ENCODE measurements at places on chromosomes 6 and 20.

- no peak for DNase-seq
Measured at GRCh38 chr6:105873799-105874198, 212.3 kb upstream of the PRDM1 start.

- DNase-seq, result no peak
Measured at GRCh38 chr6:68114463-68115047, 520.5 kb upstream of the ADGRB3 start.

DNA sequence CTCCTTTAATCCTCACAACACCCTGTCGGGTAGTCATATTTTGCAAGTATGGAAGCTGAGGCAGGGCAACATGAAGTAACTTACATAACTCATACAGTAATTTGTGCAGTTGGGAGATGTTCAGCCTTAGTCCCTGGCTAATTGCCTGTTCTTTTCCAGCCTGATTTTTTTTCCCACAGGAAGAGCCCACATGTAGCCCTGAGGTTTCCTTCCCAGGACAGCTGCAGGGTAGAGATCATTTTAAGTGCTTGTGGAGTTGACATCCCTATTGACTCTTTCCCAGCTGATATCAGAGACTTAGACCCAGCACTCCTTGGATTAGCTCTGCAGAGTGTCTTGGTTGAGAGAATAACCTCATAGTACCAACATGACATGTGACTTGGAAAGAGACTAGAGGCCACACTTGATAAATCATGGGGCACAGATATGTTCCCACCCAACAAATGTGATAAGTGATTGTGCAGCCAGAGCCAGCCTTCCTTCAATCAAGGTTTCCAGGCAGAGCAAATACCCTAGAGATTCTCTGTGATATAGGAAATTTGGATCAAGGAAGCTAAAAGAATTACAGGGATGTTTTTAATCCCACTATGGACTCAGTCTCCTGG is 5.0 kb upstream of the BTN2A1 start:
- DNase-seq, result no peak

- DNase-seq, result peak; percentile 64
Measured at GRCh38 chr20:11350126-11351005, 567.3 kb upstream of the BTBD3 start.

DNA sequence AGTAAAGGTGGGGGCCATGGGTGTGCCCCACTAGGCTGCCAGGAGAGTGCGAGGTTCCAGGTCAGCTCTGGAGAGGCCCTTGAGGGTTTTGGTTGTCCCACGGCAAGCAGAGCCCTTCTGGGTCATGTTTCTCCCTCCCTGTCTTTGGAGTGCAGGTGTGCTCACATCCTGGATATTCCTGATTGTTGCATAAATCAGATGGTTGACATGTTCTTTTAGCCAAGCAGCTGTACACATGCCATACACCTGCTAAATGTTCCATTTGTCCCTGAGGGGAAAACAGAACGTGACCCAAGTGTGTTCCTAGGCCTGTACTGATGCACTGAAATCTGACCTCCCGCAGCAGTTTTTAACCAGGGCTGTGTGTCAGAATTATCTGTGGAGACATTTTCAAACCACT is 77.5 kb upstream of the BEND3 start:
- no peak for DNase-seq

DNA sequence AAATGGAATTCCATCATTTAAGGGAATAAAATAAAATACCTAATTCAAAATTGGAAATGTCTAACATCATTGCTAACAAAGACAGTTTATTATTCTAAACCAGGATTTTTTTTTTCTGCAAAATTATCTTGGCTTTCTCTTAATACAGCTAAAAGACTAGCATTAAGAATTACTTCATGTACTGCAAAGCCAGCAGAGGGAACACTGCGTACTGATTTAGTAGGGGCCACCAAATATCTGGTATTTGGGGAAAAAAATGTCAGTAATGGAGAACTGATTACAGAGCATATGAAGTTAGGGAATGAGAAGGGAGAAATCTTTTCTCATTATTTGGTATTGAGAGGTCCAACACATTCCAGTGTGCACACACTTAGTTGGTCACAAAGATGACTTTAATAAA is 3.2 kb upstream of the SOX4 start:
- no peak for DNase-seq

All from AG20443 (cell line).